Osteoblast (primary cell): ENCODE measurements at places on chromosomes 3 and 15. TPM values are rescaled to one million over a fixed set of nuclear protein-coding genes. Genes with fewer than 3 reads are reported as not detected.

COPB2 gene
- total RNA-seq, result 164 and 173 TPM in 2 replicates

DHFR2 gene
- total RNA-seq, result 3.5 and 4.7 TPM in 2 replicates

SHC4 gene
- 0.72 and 1.5 TPM in 2 replicates for total RNA-seq

SGO1 gene
- 0.36 and 0.88 TPM in 2 replicates for total RNA-seq

FGF12 gene
- total RNA-seq, result not detected in 2 replicates

PLA1A gene
- under 0.01 and 0.36 TPM in 2 replicates for total RNA-seq

SLC12A8 gene
- total RNA-seq, result 33.0 and 36.2 TPM in 2 replicates

CMTM6 gene
- total RNA-seq, result 102 and 141 TPM in 2 replicates

ST8SIA2 gene
- 0.29 and 0.36 TPM in 2 replicates for total RNA-seq

PAQR5 gene
- 1.1 and 1.5 TPM in 2 replicates for total RNA-seq

CCDC80 gene
- 564 and 657 TPM in 2 replicates for total RNA-seq

CCR5 gene
- total RNA-seq, result not detected in 2 replicates

PODXL2 gene
- 0.36 and 0.59 TPM in 2 replicates for total RNA-seq

MCTP2 gene
- total RNA-seq, result 16.3 and 18.6 TPM in 2 replicates

CELSR3 gene
- total RNA-seq, result 1.2 and 1.4 TPM in 2 replicates

SEMA5B gene
- total RNA-seq, result not detected in 2 replicates

ITIH1 gene
- not detected in 2 replicates for total RNA-seq

AHSG gene
- total RNA-seq, result not detected in 2 replicates

ANKRD34C gene
- total RNA-seq, result not detected in 2 replicates

TM6SF1 gene
- 0.29 and 0.36 TPM in 2 replicates for total RNA-seq

TMEM40 gene
- total RNA-seq, result not detected in 2 replicates

RPL35A gene
- 373 and 450 TPM in 2 replicates for total RNA-seq

GLDN gene
- total RNA-seq, result 0.59 and 1.1 TPM in 2 replicates

EMC7 gene
- 40.5 and 48.0 TPM in 2 replicates for total RNA-seq

GRAMD2A gene
- not detected in 2 replicates for total RNA-seq

TEX55 gene
- not detected in 2 replicates for total RNA-seq

IL16 gene
- total RNA-seq, result 6.5 and 7.1 TPM in 2 replicates

CNTN4 gene
- total RNA-seq, result under 0.01 TPM in 1 of 2 replicates, not detected in the other

FOXB1 gene
- not detected in 2 replicates for total RNA-seq

GCNT3 gene
- 0.72 and 1.2 TPM in 2 replicates for total RNA-seq

TGM4 gene
- total RNA-seq, result not detected in 2 replicates

TPRG1 gene
- 3.5 and 6.5 TPM in 2 replicates for total RNA-seq

AADACL2 gene
- total RNA-seq, result not detected in 2 replicates

TTLL13 gene
- under 0.01 TPM in 2 replicates for total RNA-seq

THBS1 gene
- total RNA-seq, result 6,477 and 8,941 TPM in 2 replicates

SI gene
- not detected in 2 replicates for total RNA-seq

ALPK3 gene
- 0.36 and 0.59 TPM in 2 replicates for total RNA-seq

COLQ gene
- total RNA-seq, result 1.4 and 1.5 TPM in 2 replicates

NMNAT3 gene
- 0.36 and 0.59 TPM in 2 replicates for total RNA-seq
